Non-pigmented ciliary epithelial cell (primary cell): ENCODE measurements at places on chromosomes 1 and 21.

DNA sequence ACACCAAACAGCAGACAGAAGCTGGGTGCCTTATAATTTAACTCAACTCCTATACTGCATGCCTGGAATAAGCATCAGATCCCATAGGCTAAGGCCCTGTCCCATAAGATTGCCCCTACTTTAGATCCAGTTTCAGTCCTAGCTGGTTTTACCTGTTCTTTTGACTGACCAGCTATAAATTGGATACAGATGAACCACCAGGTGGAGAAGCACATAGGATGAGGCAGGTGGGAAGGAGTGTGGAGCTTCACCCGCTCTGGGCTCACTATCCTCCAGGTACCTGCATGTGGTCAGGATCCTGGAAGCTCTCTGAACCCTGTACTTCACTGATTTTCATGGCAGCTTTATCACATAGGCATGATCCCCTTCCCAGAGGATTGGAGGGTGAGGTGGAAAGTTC is 51.3 kb downstream of the MAST2 start:
- no peak for DNase-seq

- no peak for DNase-seq
Observed at GRCh38 chr1:207002724-207003146, 29.8 kb downstream of the C1orf116 start.

DNA sequence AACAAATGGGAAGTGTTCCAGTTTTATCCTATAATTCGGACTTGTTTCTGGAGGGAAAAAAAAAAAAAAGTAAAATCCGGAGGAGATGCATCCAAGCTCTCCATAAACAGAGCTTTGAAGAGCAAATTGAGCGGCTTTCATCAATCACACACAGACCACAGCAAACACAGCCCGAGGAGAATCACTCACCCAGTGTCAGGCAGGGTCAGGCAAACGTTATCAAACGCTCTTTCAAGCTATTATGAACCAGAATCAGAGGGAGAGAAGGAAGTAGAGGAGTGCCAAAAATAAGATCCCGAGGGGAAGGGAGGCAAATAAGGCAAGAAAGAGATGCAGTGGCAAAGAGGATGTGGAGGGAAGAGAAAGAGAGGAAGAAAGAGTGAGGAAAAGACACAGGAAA is 188.3 kb upstream of the CAMK1G start:
- no peak for DNase-seq

DNA sequence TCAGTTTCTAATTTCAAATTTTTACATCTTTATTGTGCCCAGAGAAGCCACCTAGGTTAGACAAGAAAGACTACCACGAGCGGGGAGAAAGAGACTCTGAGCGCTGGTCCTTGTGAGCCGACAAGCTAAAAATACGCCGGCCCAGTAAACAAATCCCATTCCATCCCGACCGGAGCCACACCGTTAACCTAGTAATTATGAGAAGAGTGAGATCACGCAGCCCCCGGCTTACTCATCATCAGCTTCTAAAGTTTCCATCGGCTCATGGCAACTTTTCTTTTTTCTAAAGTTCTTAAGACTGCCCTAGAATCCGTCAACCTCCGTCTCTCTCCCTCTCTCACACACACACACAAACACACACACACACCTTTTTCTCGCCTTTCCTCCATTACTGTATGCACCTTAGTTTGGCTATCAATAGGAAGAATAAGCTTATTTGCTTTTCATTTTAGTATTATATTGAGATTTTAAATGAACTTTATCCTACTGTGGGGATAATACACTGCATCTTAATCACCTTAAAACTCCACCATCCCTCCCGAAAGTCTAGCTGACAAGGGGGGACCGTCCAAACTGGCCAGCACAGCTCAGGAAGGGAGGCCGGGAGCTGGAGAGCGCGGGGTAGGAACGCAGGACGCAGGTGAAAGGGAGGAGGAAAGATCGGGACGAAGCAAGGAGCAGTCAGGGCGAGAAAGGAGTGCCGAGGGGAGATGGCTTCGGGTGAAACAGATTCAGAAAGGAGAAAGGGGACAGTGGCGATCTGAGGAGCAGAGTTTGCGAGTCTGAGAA is 728 bp downstream of the OTUD7B start:
- DNase-seq, result peak; percentile 68

DNA sequence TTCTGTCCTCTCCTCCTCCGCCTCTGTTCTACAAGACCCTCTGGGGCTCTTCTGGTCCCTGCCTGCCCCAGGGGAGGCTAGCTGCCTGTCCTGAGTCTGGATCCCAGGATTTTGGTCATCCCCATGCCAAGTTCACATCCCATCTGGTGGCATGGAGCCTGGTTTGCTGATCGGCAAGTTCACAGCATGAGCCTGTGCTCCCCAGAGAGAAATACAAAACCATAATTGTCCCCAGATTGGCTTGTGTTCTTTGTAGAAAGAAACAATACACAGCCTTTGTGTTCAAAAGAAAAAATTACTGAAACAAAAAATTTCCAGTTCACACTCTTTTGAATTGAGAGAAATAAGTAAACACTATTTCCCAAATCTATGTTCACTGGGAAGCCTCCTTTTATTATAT is 149.4 kb upstream of the ZC3H12A start:
- DNase-seq, result no peak

GRCh38 chr1:165536016-165536415 is 7.8 kb upstream of the LRRC52 start:
- DNase-seq, result no peak

DNA sequence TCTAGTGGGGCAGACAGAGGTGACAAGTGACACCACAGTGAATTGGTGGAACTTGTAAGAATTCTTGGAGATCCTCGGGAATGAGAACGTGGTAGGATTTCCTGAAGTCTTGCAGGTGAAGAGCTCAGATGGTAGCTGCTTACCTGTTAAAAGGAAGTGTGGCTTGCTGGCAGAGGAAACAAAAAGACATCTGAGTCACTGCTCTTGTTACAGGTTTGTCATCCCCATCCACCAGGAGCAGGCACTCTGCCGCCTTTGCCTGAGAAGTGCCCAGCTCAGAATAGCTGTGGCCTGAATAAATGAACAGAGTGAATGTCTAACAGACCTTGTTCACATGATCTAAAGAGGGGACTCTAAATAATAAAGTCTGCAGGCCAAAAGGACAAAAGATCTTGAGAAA is 12.3 kb upstream of the ZSCAN20 start:
- DNase-seq, result no peak

GRCh38 chr1:168260393-168260792 is 20.3 kb upstream of the TBX19 start:
- no peak for DNase-seq

GRCh38 chr1:76177615-76178014 is 103.1 kb downstream of the ST6GALNAC3 start:
- no peak for DNase-seq

GRCh38 chr1:46529031-46529630 is 22.3 kb downstream of the KNCN start:
- no peak for DNase-seq

DNA sequence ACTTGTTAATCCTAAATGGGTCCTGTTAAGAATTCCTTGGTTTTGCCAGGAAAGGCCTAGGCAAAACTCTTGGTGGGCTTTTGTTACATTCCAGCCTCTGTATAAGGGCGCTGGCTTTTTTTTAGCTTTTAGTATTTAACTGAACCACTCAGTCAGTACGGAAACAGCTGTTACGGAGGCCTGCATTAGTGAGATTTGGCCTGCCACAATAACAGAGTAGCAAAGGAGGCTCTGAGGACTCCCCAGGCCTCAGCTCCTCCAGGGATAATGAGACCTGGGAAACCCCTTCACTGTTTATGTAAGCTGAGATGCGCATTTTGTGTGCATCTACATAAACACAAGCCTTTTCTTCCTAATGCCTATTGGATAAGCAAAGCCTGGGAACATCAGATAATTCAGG is 210.2 kb downstream of the APP start:
- DNase-seq, result no peak

DNA sequence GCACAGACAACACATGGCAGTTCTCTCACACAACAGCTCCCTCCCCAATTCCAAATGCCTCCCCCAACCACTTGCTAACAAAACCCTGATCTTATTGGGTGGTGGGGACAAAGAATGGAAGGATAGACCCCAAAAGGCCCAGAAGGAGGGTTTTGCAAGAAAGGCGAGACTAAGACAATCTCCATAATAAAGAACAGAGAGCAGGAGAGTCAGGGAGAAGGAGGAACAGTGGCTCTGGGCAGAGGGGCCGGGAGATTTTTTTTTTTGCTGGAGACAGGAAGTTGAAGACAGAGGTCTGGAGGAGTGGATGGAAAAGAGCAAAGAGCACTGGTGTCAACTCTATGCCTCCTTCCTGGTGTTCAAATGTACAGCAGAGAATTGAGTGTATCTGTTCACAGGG is 6.5 kb upstream of the C1QA start:
- no peak for DNase-seq

GRCh38 chr1:163770265-163770664 is 448.5 kb downstream of the NUF2 start:
- DNase-seq, result no peak

- DNase-seq, result no peak
Observed at GRCh38 chr21:46226146-46226545, 2.4 kb downstream of the LSS start.

DNA sequence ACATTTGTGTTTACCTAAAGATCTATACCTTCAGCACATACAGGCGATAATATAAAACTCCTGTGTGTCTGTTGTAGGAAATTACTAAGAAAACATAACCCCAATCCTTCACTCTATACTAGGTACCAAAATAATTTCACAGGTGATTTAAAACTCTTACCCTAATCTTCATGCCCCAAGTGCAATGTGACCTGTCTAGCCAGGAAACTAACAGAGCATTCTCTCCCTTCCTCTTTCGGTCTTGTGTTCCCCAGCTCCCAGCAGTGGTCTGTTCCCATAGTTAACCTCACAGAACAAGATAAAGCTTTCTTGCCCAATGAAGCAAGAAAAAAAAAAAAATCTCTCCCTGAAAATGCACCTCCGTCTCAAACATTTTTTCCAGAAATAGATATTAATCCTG is 493.5 kb downstream of the DPYD start:
- DNase-seq, result no peak

- no peak for DNase-seq
Observed at GRCh38 chr1:243621973-243622372, 228.1 kb downstream of the AKT3 start.

- DNase-seq, result no peak
Observed at GRCh38 chr21:44337449-44337848, 1.7 kb downstream of the CFAP410 start.

DNA sequence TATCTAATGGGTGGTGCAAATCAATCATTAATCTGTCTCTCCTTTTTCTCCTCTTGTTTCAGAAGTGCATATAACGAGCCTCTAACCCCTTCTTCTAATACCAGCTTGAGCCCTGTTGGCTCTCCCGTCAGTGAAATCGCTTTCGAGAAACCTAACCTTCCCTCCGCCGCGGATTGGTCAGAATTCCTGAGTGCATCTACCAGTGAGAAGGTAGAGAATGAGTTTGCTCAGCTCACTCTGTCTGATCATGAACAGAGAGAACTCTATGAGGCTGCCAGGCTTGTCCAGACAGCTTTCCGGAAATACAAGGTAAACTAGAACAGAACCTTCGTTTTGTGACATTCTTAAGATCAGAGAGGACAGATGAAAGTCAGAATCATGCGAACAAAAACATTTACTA is 25.3 kb upstream of the VAMP3 start:
- no peak for DNase-seq

DNA sequence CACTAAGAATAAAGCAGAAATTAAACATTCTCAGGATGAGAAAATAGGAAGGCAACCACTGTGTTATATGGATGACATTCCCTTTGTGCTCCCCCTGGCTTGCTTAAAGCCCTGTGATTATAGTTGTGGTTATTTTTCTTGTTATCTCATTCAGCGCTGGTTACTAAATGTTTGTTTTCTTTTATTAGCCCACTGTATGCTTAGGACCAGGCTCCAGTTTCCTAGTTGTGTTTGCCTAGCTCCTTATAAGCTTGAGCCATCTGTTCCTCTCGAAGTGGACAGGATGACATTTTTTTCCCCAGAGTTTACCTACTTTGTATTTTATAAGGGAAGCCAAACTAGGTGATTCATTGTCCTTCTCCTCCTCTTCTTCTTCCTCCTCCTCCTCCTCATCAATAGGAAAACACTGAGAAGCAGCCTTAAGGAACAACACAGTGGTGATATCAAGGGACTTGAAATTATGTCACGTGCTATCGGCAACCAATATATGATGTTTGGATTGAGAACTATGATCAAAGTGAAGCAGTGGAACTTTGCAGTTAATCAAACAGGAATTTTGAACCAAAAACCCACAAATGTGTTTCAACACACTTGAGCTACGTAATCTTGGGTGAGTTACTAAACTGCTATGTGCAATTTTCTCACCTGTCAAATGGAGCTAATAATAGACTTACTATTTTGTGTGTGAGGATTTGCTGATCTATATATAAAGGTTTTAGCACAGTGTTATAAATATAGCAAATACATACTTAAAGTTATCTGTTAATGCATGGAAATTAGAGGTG is 35.1 kb upstream of the RGS7 start:
- DNase-seq, result no peak
